Ovary (tissue), 10 donors: ENCODE measurements at places on chromosomes 6 and 20. TPM values are rescaled to one million over a fixed set of nuclear protein-coding genes. Genes with fewer than 3 reads are reported as not detected.

The OR2J3 gene
- not detected for total RNA-seq

The SLC32A1 gene
- total RNA-seq = not detected

The FABP7 gene
- not detected for total RNA-seq

The CRYBG1 gene
- total RNA-seq = 5.3 TPM

The MATN4 gene
- total RNA-seq = 0.10 TPM

The KCNB1 gene
- 0.12 TPM for total RNA-seq

The RIMS4 gene
- 2.1 TPM for total RNA-seq

DNA sequence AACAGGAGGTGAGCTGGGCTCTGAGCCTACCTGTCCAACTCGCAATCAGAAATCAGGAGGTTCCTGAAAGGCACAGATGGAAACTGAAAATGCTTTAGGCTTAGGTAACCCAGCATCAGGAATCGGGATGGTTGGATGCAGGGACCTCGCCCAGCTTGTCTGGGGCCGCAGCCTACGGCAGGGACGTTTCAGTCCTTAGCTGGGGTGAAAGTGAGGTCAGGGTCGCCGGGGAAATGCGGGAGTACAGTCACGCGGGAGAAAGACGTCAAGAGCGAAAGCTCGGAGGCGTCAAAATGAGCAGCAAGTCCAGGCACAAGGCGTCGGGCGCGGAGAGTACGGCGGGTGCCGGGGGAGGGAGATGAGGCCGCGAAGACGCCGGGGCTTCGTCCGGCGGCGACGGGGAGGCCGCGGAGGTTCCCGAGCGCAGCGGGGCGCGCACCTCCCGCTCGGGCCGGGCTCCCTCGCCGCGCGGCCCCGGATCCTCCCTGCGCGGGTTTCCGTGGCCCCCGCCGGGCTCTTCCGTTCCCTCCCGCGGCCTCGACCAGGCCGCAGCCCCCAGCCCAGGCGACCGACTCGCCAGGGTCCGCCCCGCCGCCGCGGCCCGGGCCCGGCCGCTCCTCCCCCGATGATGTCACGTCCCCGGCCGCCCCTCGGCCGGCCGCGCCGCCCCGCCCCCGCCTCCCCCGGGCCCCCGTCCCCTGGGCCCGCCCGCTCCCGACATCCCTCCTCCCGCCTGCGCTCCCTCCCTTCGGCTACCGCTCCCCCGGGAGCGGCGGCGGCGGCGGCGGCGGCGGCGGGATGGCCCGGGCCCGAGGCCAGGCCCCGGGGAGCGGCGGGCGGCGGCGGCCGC lies at the start of gene EBF4:
TSS of gene EBF4 (plus strand) at position 745 of the 850 bp plus-strand sequence. CDS start 866 bp downstream, outside the sequence.
- peak; percentile 86 for DNase-seq

GRCh38 chr6:152170702-152171667 lies 363.5 kb downstream of the ESR1 start:
- no peak for DNase-seq

- DNase-seq = no peak
Measured at GRCh38 chr20:54122189-54122588, 51.6 kb downstream of the CYP24A1 start.

DNA sequence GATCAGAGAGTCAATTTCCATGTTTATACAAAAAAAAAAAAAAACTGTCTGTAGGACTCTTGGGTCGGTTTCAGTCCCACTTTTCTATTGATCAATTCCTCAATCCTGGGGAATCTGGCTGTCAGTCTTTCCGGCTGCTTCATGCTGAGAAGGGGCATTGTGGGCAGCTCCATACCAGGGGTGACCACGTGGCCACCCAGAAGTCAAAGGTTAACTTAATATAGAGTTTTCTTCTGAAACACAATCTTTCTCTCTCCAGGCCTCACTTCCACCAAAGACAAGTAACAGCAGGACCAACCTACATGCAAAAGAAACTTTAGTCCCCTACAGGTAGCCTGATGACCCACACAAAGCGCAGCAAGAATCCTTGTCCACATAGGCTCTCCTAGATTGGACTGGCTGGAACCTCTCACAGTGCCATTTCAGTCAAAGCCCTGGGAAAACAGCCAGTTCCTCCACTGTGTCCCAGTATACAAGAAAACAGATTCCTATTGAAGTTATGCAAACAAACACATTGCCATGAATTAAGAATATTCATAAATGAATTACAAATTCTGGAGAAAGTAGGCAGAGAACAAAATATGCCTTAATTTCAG lies 18.5 kb upstream of the SERPINB9 start:
- no peak for DNase-seq

DNA sequence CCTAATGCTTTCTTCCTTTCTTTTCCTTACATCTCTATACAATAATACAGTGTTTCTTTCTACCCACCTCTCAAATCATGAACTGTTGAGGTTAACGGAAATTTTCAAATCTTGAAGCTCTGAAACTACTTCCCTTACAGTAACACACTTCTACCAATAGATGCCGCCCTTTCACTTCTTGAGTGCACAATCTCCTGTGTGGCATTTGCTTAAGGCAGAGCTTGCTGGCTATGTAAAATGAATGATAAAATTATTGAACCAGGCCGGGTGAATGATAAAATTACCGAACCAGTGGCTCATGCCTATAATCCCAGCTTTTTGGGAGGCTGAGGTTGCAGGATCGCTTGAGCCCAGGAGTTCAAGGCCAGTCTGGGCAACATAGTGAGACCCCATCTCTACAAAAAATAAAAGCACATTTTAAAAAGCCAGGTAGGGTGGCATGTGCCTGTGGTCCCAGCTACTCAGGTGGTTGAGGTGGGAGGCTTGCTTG lies 56.8 kb downstream of the KCNS1 start:
- no peak for DNase-seq

GRCh38 chr20:4326195-4327065 lies 311.1 kb upstream of the RNF24 start:
- DNase-seq = no peak

DNA sequence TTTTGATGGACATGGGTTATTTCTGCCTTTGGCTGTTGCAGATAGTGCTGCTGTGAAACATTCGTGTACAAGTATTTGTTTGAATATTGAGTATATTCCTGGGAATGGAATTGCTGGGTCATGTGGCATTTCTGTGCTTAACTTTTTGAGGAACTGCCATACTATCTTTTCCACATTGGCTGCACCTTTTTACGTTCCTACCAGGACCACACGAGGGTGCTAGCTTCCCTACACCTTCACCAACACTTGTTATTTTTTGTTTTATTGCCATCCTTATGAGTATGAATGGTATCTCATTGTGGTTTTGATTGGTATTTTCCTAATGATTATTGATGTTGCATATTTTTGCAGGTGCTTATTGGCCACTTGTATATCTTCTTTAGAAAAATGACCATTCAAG lies 47.8 kb upstream of the PLCG1 start:
- no peak for DNase-seq

DNA sequence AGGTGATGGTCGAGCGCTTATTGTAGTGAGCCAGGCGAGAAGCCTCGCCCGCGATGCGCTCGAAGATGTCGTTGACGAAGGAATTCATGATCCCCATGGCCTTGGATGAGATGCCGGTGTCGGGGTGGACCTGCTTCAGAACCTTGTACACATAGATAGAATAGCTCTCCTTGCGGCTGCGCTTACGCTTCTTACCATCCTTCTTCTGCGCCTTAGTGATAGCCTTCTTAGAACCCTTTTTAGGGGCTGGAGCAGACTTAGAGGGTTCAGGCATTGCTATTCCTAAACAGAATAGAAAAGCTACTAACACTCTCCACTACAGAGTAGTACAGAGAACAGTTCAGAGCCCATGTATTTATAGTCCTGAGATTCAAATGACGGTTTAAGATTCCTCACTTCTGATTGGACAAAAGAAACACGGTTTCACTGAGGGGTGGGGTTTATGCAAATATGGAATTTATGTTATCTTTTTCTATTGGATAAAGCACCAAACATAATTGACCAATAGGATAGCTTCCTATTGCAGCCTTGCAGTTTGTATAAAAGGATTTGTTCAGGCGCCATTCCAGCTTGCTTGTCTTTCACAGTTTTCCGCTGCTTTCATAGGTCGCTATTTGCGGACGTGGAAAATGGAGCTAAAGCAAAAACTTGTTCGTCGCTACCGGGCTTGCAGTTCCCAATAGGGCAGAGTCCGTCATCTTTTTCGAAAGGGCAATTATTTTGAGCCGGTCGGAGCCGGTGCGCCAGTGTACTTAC lies 43.7 kb upstream of the HFE start:
- peak; percentile 88 for DNase-seq

DNA sequence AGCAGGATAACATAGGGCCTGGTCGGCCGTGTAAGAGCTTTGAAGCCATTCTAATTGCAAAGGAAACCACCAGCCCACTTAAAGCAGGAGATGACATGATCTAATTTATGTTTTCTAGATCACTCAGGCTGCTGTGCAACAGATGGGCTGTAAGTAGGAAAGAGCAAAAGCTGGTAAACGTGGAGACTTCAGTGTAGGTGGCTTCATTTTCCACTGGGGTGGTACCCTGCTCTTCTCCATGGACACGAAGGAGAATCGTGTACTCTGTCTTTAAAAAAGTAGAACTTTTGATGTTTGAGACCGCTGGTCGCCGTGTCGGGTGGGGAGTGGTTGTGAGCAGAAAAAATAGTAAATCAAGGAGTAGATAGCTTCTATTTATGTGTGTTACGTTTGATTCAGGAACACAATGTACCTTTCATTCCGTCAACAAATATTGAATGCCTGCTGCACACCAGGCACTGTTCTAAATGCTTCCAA lies 6.4 kb downstream of the CASS4 start:
- no peak for DNase-seq

DNA sequence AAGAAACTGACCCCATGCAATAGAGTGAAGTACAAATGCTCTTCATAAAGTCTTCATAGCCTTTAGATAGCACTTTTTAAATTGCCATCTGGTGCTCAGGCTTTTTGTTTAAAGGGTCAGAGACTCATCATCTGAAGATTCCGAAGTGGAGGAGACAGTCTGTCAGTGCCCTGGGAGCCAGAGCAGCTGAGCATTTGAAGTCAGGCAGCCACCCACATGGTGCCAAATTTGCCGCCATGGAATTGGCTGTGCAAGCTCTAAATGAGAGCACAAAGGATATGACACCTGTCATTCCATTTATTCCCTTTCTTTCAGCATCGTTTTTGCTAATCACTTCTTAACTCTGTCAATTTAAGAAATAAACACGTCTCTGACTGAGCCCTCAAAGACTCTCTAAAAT lies 32.8 kb upstream of the CEP162 start:
- DNase-seq = no peak

DNA sequence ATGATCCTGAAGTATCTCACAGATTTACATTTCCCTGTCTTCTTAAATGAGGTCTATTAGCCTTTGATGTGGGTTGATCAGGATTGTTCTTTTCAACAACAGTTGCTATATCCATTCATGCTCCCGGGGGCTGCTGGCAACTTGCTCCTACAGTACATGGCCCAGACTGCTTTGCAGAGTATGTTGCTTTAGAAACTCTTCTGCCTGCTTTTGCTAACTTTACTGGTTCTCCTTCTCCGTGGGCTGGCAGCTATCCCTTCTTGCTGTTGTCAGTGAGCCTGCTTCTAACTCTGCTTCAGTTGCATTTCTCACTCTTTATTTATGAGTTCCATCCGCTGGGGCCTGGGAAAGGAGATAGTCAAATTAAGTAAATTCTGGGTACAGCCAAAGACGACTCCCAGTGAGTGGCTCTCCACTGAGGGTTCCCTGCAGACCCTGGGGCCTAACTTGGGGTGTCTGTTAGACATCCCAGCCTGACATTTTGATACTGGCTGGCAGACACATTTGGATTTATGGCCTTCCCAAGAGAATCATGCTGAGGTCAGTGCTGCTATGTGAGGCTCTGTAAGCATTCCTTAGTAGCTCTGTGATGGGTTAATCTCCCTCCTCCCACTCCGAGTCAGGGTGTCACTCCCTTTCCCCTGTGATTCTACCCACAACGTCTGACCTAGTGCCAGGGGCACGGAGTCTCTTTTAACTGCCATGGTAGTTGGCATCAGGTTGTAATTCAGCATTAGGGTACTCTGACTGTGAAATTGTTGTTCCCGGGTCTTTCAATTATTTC lies 73.6 kb downstream of the SLX4IP start:
- peak; percentile 54 for DNase-seq
